ENCODE measurements at places on chromosomes 5 and 9.

DNA sequence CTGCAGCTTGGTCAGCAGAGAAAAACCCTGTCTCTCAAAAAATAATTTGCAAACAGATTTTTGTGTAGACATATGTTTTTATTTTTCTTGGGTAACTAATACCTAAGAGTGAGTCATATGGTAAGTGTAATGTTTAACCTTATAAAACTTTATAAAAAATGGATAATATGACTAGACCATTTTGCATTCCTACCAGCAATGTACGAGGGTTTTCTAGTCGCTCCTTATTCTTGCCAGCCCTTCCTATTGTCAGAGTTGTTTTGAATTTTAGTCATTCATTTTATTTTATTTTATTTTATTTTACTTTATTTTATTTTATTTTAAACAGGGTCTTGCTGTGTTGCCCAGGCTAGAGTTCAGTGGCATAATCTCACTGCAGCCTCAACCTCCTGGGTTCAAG lies 37.8 kb downstream of the RABGAP1 start:
- DNase-seq: no peak

GRCh38 chr5:141867651-141868050 lies 10.6 kb downstream of the PCDH1 start:
- no peak for DNase-seq

GRCh38 chr9:115118879-115119218 lies 892 bp upstream of the TNC start:
- DNase-seq: no peak

- DNase-seq: no peak
These were observed 67.8 kb downstream of the EBF1 start for GRCh38 chr5:159031915-159032314.

DNA sequence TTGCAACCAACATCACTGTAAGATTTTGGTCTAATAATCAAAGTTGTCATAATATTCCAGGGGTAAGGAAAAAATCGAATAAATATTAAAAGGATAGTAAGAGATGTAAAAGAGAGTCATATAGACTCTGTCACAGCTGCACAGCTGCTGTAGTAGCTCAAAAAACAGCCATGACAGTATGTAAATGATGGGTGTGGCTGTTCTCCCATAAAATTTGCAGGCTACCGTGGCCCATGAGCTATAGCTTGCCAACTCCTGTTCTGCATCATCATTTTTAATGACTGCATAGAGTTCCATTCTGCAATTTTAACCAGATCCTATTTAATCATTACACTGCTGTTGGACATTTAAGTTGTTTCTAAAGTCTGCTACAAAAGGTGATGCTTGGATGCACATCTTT lies 450.5 kb upstream of the MPDZ start:
- DNase-seq: no peak
